ENCODE measurements at places on chromosomes 3 and 15.

DNA sequence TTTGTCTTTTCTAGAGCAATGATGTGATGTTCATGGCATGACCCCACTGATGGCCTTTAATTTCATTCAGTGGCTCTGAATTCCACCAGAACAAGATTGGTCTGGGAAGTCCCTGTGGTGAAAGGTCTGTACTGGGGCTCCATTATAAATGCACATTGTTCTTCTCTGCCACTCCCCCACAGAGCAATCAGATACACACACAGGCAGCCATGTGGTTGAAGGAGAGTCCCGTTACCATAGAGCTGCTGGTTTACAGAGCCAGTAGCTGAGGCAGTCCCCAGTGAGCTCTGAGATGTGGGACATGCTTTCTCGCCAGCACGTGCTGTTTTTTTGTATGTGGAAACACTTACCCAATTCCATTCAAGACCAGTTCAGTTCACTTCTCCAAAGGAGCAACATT, 172.7 kb upstream of the TRIM42 start:
- DNase-seq, result no peak

- DNase-seq, result no peak
Observed at GRCh38 chr3:11136830-11137626, 17.3 kb upstream of the HRH1 start.

DNA sequence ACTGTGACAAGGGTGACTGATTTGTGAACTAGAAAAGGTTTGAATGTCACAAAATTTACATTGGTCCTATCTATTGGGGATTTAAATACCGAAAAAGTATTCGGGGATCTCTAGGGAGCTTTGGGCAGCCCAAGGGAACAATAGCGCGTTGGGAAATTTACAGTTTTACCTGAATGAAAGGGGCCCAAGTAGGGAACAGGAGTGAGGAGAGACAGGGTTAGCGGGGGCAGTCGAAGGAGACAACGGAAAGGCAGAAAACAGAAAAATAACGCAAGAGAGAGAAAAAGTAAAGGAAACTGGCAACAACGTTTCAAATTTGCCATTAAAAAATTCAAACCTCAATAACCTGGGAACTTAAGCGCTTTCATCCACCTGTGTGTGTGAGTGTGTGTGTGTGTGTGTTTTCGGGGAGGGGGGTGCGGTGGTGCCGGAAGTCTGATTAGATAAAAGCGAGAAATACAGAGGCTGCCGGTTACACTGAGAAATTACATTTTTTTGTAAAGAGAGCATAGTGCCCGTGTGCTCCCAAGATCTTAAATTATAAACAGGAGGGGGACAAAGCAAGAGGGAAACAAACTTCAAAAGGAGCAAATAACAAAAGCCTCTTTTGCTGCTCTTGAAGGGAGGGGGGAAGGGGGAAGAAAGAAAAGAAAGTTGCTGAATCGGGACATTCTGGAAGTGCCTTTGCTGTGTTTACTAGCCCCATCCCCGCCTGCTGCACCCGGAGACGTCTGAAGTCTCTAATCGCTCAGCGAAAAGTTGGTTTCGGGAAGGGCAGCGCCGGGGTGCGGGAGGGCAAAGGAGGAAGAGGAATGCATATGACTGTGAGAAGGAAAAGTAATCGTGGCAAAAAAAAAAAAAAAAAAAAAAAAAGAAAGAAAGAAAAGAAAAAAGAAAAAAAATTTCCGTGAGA, 721 bp upstream of the ZIC1 start:
- DNase-seq, result no peak

- DNase-seq, result no peak
Observed at GRCh38 chr3:58725326-58725853, 58.8 kb upstream of the FAM3D start.

DNA sequence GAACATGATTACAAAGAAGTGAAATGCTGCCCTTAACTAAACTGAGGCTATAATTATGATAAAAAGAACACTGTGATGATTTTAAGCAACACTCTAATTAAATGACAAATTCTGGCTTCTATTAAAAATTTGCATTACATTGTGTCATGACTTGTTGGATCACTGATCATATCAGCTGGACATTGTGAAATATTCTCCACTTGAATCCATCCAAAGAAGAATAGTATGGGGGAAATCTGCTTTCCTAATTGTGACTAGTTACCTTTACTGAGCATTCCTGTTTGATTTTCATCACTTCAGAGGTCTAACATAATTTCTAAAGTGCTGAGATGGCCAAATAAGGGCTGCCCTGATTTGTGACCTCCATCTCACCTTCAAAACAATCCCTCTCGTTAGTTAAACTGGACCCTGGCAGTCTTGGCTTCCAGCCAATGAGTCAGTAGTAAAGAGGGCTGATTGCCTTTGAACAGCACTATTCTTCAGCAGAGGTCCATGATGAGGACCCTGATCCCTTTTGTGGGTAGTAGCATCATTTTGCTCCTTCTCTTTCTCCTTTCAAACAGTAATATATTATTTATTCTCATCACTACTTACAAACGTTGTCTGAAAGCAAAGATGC, 53.5 kb upstream of the LEKR1 start:
- DNase-seq, result no peak

DNA sequence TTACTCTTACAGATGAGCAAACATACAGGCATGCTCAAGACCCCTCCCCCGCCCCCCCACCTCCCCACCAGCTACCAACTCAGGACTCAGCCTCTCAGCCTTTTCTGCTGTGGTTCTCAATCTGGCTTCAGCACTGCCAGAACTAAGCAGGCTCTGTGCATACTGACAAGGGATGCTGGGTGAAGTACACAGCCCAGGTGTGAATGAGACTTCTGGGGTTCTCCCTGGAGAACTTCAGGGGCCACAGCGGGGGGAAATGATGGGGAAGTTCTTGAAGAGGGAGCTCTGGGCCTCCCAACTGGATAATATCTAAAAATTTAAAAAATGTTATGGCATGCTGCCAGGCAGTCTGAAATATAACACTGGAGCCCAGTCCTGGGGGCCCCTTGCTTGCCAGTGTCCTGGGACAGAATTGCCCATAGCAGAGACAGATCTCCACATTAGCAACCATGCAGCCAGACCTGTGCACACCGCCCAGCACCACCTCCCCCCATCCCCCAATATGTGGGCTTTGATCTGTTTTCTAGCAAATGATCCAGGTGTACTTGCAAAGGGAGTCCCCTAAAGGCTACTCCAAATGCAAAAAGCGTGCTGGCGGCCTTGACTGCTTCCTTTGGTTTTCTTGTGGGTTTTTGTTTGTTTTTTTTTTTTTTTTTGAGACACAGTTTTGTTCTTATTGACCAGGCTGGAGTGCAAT, 41.4 kb downstream of the PGPEP1L start:
- DNase-seq, result no peak

DNA sequence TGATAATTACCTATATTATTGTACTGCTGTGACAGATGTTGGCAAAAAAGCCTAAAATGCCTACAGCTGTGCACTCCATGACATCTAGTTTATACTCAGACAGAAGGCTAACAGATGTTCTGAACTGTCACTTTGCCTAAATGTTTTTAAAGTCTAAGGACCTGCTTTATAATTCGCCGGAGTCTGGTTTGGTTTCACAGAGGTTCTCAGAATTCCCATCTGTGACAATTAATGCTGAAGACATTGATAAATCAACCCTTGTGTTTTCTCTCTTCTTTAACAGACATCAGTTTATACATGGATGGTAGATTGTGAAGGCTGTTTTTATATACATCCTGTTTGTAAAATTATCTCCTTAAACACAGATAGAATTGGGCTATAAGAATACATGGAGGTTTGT, 19.8 kb upstream of the SOX2 start:
- DNase-seq, result no peak

DNA sequence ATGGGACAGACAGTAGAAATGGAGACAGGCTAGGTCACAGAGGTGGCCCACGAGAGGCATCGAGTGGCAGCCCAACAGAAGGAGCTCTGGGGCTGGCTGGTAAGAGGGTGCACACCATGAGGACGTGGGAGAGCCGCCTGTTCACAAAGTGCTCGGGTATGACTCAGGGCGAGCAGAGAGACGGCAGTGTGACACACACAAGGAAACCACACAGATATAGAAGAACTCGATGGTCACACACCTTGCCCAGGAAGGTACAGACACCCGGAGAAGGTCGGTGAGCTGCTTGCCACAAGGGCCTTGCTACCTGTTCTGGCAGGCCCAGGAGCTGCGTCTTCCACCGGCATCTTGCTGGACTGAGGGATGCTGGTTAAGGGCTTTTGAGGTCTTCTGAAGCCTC, 50.2 kb downstream of the CA12 start:
- DNase-seq, result no peak

GRCh38 chr15:51841406-51842040, 12.1 kb downstream of the TMOD3 start:
- no peak for DNase-seq

DNA sequence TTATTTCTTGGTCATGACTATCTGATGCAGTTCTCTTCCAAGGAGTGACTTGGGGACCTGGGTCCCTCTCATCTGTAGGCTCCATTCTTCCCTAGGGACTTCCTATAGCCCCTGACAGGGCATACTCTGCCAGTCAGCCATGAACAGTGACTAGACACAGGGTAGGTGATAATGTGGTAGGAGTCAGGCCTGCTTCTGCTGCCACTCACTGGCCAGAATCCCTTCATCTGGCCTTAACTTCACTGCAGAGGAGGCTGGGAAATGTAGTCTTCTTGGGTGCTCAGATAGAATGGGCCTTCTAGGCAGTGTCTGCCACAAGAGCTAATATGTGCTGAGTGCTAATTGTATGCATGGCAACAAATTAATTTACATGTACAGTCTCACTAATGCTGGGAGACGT, 84.5 kb downstream of the CACNA2D3 start:
- DNase-seq, result no peak

GRCh38 chr3:30082652-30083051, 523.7 kb upstream of the TGFBR2 start:
- no peak for DNase-seq

DNA sequence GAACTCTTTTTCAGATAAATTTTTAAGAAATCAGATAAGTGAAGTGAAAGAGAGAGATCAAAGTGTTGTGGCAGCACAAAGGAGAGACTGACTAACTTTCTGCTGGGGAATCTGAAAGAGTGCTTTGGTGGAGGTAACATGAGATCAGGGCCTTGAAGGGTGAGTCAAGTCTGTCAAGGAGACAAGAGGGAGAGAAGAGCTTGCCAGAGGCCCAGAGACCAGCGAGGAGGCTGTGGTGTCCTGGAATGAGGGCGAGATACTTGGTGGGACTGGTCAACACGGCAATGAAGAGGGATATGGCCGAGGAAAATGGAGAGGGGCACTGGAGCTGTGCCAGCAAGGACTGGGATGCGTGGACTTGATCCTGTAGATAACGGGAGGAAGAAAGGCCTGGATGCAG, 4.6 kb downstream of the TADA3 start:
- no peak for DNase-seq

GRCh38 chr3:153050978-153051377, 111.0 kb upstream of the RAP2B start:
- DNase-seq, result no peak

DNA sequence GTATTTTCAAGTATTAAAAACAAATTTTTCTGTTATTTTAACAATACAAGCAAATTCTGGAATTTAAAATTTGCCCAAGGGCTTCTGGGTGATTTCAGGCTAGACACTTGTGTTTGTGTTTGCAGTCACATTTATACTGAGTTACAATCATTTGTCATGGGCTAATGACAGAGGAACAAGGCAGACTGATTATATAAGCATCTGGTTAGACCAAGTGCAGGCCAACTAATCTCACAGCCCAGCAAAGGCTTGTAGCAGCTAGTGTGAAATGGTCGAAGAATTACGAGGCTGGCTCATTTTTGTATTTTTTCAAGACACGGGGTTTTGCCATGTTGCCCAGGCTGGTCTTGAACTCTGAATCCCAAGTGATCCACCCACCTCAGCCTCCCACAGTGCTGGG, 52.1 kb downstream of the CMTM8 start:
- no peak for DNase-seq

DNA sequence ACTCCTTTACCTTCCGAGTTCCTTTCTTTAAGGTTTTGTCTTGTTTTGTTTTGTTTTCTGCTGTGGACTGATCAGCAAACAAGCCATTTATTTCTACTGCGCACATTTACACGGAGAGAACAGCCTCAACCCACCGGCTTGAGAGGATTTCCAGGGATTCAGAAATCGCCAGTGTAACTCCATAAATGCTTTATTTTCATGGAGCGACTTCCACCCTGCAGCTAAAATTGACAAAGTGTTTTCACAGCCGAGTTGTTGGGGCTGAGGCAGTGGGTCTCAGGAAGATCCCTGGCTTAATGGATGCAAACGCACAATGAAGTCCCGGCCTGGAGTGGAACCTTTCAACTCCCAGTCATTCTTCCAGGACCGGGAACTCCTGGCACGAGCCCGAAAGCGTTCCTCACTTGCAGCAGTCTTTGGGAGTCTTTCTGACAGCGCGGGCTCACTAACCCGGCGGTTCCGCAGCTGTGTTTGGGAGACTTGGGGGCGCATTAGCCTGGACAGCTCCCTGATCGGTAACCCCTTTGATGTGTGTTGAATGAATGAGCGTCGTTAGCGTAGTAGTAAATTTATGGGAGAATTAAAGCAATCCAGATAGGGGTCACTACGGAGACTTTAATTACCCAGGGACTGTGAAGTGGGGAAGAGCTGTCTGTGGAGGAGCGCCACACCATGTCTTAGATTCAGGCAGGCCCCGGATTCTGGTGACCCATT, 785 bp upstream of the MYRIP start:
- DNase-seq, result no peak

DNA sequence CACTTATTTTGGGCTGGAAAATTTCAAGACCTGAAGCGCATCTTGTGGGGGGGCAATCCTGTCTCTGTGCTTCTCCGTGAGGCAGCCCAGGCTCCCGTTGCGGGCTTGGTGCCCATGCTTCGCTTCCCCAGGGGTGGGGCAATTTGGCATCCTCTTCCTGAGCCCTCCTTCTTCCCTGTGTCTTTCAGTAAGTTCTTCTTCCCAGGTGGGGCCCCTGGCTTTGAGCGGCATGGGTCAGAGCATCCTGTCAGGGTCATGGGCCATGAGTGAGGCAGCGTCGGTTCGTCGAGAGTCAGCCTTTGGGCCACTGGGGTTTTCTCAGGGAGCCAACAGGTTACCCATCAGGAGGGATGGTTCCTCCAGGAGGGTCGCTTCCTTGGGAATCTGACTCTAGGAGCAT, 200.7 kb downstream of the UBE3A start:
- no peak for DNase-seq
